ENCODE measurements at places on chromosomes 1 and 21.
A peak's percentile ranks its signal among the peaks of the same experiment; 100 is the strongest.

GRCh38 chr1:180081474-180081873 lies 73.2 kb upstream of the QSOX1 start:
- no peak for DNase-seq

DNA sequence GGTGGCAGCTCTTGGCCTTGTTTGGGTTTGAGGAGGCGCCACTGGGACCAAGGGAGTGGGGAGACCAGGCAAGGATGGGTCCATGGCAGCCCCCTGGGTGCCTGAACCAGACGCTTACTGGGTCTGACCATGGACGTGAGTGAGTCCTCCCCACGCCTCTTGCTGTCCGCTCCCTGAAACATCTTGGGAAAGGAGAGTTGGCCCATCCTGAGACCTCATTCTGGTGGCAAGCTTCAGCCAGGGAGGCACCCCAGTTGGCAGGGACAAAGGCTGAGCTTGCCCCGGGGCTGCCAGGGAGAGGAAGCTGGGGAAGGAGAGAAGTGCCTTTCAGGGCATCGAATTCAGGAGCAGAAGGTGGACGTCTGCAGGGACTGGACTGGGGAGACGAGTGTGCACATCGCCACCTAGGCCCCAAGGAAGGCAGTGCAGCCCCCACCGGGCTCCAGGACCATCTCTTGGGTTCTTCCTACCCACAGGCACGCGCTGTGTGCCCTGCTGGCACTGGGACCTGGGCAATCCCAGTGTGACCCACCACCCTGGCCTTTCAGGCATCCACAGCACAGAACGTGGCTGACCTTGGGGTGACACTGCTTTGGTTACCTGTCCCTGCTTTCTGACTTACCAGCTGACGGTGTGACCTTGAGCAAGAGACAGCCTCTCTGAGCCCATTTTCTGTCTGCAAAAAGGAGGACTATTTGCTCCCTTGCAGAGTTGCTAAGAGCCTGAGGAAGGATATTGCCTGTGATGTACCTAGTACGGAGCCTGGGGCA lies 132.9 kb upstream of the WNT4 start:
- no peak for DNase-seq

GRCh38 chr1:115833856-115834255 lies 7.1 kb downstream of the NHLH2 start:
- no peak for DNase-seq

- no peak for DNase-seq
Observed at GRCh38 chr1:239662950-239663349, 276.6 kb downstream of the CHRM3 start.

DNA sequence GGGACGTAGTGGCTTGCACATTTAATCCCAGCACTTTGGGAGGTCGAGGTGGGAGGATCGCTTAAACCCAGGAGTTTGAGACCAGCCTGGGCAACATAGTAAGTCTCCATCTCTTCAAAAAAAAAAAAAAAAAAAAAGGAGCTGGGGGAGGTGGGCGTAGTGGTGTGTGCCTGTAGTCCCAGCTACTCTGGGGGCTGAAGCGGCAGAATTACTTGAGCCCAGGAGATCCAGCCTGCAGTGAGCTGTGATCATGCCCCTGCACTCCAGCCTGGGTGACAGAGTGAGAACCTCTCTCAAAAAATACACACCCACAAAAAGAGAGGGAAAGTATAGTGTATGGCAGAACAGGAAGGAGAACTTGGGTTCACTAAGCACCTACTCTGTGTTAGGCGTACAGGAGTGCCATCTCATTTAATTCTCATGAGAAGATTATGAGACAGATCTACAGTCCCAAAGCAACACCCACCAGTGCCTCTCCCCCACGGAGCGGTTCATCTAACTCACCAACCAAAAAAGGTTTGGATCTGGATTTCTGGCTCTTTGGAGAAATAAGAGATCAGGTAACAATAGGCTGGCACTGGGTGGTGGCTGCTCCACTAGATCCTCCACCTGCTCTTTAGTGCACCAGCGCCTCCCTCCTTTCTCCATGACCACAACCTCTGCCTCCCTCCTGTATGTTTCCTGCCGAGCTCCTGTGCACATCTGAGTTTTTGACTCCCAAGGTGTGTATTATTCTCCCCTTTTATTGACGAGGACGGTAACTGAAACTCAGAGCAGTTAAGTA lies 1.4 kb upstream of the TRAF5 start:
- no peak for DNase-seq

DNA sequence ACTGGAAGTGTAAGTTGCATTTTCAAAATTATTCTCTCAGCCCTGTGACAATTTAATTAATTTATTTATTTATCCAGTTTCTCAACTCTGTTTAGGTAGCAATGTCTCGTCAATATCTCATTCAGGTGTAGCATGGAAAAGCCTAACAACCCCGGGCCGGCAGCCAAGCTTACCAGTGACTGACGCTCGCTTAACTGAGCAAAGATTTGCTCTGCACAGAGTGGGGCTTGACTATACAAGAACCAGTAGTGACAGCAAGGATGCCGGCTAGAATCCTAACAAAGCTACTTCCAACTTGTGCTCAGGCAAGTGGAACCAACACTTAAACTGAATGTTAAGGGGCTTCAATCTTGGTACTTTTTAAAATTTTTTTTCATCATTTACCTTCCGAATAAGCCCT lies 80.9 kb upstream of the ESRRG start:
- DNase-seq: no peak

GRCh38 chr1:208213786-208214185 lies 30.4 kb downstream of the PLXNA2 start:
- DNase-seq: no peak

DNA sequence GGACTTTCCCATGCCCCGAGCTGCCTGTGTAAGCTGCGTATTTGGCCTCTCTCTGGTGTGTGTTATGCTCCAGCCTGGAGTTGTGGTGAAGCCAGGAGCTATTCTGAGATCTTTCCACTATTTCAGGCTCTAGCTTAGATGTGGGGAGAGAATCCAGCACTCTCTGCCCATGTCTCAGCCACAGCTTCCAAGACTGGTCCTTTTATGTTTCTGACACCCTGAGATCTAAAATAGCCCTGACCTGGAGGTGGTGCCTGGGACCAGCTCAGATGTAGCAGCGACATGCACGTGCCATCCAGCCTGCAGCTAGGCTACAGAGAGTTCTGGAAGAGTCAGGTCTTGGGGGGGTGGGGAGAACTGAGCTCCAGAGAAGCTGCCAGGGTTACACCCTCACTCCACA lies 76.5 kb downstream of the TENT5C start:
- no peak for DNase-seq

- DNase-seq: peak; percentile 30
Observed at GRCh38 chr1:169363046-169363730, 4.4 kb downstream of the NME7 start.

- DNase-seq: no peak
Observed at GRCh38 chr1:50661626-50662025, 238.4 kb upstream of the DMRTA2 start.
